ENCODE measurements at places on chromosomes 3 and 15.
A peak's percentile ranks its signal among the peaks of the same experiment; 100 is the strongest.

DNA sequence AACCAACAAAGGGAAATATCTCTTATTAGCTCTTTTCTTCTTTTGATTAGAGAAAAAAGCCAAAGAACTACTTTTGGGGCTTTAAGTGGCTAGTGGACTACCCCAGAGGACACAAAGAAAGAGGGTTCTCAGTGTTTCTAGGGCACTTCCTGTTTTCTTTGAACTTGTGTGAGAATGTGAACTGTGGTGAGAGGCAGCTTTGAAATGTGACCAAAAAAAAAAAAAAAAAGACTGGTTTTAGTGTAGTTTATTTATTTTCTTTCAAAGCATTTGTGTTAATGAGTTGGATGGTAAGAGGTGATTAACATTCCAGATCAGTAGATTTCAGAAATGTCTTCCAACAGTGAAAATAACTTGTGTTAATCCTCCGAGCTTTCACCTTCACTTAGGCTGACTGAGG, 32.4 kb downstream of the SELENOT start:
- DNase-seq, result no peak

GRCh38 chr3:185114756-185115155, 38.1 kb downstream of the C3orf70 start:
- DNase-seq, result no peak

GRCh38 chr15:58438956-58439355, 7.2 kb downstream of the LIPC start:
- DNase-seq, result peak; percentile 23

- DNase-seq, result no peak
Measured at GRCh38 chr3:50603261-50604109, 8.1 kb downstream of the CISH start.

- no peak for DNase-seq
Measured at GRCh38 chr3:195226900-195227447, 44.0 kb downstream of the XXYLT1 start.

GRCh38 chr3:79685108-79685507, 82.7 kb downstream of the ROBO1 start:
- no peak for DNase-seq

- DNase-seq, result no peak
Measured at GRCh38 chr15:100278596-100279380, 63.0 kb downstream of the ADAMTS17 start.

DNA sequence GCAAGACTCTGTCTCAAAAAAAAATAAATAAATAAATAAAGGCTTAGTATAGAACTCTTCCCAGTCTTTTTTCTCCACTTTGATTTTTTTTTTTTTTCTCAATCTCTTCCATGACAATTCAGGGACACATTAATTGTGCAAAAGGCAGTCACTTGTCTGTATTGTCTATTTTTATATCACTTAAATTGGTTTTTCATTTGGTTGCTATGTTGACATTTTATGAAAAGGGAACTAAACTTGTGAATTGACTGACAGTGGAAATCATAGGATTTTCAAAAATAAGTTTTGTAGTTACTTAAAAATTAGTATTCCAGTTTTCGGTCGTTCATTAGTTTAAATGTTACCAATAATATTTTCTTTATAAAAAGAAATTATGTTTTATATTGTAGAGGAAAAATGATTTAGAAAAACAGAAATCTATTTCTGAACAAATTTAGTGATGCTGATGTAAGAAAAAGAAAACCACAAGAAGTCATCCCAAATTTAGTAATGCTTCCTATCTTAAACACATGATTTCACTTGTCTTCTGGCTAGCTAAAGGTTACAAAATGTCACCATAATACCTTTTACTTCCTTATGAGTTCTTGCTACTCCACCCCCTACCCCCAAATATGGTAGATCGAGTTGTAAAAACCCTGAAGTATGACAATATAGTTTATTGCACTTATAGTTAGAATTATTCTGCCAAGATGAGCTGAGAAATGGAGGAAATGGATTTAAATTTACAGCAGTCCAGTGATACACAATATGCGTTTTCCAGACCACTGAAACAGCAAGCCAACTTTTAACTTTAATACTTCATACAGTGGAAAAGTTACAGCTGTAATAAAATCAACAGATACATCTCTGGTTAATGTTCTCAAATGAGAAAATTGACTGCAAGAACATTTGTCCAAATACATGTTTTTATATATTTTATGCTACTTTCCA, 37.0 kb downstream of the PPARG start:
- DNase-seq, result no peak

DNA sequence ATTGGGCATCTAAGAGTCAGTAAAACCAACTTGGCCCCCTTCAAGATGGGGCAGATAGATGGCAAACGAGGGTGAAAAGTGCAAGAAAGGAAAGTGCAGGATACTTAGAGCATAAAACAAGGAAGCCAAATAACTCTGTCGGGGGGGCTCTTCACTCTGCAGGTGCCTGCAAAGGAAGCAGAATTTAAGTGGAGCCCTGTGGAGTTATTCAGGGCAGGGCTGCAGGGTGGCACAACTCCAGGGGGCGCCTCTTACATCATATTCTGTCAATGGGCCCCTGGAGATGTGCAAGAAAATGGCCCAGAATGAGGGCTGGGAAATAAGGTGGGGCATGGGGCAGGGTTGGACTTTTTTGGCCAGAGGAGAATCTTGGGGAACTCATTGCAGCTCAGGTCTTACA, 69.7 kb downstream of the CD47 start:
- DNase-seq, result no peak

DNA sequence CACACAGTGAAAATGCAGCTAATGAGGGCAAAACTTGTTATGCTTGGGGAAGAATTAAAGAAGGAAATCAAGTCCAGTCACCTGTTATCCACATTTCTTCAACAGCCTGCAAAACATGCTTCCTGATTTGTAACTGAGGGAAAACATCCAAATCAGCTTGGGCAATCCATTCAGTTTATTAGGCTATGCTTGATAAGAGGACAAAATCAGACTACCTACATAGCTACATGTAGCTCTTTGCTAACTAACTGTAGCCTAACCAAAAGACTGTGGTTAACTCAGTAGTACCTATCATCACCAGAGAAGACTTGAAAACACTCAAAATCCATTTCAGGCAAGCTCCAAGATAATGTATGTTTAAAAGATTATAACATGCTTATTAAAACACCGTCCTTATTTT, 436.4 kb downstream of the SHQ1 start:
- no peak for DNase-seq

DNA sequence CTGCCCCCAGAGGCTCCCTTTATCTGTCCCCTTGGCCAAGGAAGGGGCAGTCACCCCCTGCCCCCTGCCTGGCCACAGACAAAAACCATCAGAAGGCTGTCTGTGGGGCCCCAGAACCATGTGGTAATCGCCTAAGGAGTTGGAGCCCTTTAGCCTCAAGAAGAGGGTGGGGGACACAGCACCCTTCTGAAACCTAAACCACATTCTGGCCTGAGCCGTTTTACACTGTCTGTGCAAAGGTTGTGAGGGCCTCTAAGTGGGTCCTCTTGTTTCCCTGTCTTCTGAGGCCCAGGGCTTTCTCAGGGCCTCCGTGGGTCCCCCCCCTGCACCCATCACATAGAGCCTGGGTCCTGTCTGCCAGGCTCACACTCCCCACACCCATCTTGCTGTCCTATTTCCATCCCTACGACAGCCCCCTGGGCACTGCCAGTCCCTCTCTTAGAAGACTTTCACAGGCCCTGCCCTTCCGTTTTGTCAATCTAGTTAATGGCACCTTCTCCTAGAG, 17.9 kb upstream of the RPUSD3 start:
- no peak for DNase-seq

DNA sequence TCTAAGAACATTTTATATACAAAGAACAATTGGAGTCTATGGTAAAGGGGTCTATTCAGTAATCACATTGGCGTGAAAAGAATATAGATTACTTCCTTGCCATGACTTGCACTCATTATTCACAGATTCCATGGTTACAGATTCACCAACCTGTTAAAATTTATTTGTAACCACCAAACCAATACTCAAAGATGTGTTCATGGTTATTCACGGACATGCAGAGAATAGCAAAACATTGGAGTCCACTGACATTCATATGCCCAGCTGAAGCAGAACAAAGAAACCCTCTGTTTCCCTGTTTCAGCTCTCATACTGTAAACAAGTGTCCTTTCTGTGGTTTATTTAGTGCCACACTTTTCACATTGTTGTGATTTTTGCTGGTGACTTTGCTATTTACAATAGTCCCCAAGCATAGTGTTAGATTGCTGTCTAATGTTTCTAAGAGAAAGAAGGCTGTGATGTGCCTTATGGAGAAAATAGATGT, 185.8 kb upstream of the TTC14 start:
- DNase-seq, result no peak

DNA sequence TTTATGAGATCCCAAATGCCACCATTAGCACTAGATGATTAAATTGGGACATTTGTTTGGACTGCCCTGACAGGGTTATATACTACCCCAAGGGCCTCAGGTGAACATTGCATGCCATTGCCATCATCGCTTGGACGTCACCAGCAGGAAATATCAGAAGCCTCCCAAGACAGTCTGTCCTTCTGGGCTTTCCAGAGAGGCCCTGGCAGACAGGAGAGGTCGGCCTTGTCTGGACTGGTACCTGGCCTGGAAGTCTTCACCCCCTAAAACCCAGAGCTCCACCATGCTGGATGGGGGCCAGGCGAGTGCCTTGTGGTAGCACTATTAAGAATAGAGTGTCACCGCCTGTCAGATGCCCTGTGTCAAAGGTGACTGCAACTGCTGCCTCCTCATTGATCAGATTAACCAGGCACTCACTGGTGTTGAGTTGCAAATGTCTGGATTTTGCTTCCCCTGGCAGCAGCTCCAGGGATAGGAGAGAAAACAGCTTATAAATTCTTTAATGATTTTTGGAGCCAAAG, 324.1 kb upstream of the RASGRP1 start:
- DNase-seq, result peak; percentile 11

DNA sequence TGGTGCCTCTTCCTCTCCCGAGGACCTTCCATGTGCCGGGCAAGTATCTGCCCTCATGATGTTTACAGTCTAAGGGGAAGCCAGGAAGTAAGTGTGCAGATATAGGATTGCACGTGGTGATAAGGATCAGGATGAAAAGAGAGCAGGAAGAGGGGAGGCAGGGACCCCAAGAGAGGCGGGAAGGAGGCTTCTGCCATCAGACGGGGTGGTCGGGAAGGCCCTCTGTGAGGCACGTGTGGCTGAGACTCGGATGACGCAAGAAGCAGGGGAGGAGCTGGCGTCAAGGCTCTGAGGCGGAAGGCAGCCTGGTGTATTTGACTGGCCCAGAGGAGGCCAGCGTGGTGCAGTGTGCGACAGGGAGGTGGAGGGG, 762 bp upstream of the IQSEC1 start:
- DNase-seq, result no peak

- DNase-seq, result no peak
Measured at GRCh38 chr3:117722856-117723255, 1013.3 kb downstream of the TUSC7 start.

DNA sequence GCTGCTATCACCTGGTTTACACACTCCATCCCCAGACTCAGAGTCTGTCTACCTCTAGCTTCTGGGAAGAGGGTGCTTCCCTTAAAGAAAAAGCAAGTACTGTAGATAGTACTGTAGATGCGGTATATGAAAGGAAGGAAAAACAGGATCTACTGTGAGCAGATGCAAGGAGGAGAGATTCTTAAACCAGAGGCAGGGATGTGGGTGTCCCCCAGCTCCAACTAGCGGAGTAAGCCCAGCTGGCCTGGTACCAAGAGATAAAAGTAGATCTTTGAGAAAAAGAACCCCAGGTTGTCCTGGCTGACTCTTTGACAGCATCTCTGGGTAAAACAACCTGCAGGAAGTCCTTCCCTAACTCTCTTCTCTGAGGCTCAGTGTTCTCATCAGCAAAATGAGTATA, 523.7 kb upstream of the PROK2 start:
- DNase-seq, result no peak

DNA sequence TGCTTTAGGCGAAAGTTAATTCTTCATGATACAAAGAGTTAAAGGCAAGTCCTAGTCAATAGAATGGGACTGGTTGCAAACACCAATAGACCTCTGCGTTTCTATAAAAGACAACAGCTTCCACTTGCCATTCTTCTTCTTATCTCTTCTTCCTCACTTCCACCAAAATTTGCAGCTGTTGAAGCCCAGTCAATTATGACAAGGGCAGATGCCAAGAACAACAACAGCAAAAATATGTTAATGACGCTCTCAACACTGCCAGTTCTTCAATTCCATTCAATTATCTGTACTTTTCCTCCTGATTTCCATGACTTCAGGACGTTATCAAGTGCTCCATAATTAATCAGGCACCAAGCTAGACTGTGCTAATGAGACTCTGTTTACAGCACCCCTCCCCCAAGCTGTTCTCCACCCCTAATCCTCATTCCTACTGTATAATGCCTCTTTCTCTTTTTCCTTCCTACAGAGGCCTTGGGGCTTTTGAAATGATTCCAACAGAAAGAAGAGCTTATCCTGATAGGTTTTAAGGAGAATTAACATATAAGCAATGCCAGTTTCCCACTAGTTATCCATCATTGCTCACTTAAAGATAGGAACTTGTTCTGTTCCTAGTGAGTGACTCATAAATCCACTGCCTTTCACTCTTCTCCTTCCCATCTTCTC, 1160.5 kb downstream of the IGSF11 start:
- DNase-seq, result no peak

DNA sequence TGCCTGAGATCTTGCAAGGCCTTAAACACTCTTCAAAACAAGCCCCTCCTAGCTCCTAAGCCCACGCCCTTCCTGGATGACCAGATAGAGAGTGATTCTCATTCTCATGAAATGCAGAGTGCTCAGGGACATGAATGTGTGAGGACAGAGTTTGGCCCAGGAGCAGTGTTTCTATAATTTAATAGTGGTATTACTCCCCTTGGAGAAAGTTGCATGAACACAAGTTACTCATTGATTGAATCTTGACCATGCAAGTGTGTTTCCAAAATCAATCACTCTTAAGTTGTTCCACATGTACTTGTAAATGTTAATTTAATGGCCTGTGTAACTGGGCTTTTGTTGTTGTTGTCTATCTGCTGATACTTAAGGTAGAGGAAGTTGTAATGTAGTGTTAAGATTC, 181.6 kb downstream of the ADAMTSL3 start:
- DNase-seq, result no peak

GRCh38 chr3:18208856-18209255, 216.3 kb downstream of the SATB1 start:
- DNase-seq, result no peak

GRCh38 chr15:100529556-100529955, 806 bp upstream of the CERS3 start:
- no peak for DNase-seq

DNA sequence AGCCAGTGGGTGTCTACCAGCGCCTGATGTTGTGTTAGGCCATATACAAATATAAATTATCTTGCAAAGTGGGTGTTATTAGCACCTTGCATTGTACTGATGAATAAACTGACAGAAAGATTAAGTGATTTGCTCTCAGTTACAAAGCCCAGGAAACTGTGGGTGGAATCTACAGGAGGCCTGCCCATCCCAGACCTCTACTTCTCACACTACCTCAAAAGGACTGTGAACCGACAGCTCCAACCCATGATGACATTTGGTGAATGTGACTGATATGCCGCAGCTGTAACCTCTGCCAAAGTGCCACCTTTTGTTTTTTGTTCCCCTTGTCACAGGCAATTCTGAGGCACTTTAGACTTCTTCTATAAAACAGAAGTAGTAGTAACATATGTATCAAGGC, 43.7 kb upstream of the KCNMB2 start:
- DNase-seq, result no peak
